Stimulated activated CD8-positive, alpha-beta memory T cell treated with anti-CD3 and anti-CD28 coated beads, Interleukin-7, amount 100 ng/mL, for 1 hour (primary cell): ENCODE measurements at places on chromosomes 1 and 21.

- DNase-seq, result no peak
Observed at GRCh38 chr1:191074881-191075280, 597.2 kb upstream of the BRINP3 start.

- DNase-seq, result no peak
Observed at GRCh38 chr1:204293605-204294337, 66.0 kb downstream of the PLEKHA6 start.

GRCh38 chr21:40846587-40847411, at the start of gene DSCAM:
TSS of gene DSCAM (minus strand) at chr21:40847158. CDS start at chr21:40846661, 497 bp downstream.
- no peak for DNase-seq

GRCh38 chr1:69163241-69163640, 404.5 kb upstream of the LRRC7 start:
- DNase-seq, result no peak

DNA sequence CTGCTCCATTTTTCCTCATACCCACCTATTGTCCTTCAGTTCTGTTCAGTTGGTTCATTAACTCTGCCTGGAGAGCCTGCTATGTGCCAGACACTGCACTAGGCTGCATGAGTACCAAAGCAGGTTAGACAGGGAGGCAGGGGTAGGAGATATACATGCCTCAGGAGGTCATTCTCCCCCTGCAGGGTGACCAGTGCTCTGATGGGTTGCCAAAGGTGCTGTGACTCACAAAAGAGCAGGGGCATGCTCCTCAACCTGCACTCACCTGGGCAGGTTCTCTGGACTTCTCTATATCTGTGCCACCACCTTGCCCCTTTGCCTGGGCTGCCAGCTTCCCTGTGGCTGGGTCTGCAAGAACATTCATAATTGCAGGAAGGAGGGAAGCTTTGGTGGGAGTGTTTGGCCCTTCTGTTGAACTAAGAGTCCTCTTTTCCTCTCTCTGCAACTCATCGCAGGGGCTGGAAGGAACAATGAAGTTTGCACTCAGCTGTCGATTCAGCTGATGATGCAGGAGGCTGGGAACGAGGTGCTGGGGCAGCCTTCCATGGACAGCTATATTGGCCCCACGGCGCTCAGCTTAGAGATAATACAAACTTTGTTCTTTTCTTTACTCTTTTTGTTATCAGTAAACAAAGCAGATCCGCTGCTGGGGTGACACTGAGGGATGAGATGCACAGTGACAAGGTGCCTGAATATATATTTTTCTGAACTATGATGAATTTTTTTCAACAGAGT, 356.4 kb upstream of the PLXNA2 start:
- no peak for DNase-seq

DNA sequence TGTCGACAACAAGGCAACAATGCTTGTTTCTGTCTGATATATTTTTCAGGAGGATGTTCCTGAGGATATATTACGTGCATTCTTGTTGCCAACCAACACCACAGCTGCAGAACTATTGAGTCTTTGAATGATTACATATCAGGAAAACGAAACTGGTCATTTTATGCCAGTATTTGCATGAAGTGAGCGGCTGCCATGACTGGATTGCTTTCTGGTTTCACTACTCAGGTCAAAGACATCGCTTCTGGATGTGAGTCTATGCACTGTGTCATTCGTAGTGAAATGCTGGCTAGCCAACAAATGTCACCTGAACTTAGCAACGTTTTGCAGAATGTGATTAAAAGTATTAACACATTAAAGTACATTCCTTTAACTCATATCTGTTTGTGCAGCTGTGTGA, 35.8 kb upstream of the OLFM3 start:
- DNase-seq, result no peak

DNA sequence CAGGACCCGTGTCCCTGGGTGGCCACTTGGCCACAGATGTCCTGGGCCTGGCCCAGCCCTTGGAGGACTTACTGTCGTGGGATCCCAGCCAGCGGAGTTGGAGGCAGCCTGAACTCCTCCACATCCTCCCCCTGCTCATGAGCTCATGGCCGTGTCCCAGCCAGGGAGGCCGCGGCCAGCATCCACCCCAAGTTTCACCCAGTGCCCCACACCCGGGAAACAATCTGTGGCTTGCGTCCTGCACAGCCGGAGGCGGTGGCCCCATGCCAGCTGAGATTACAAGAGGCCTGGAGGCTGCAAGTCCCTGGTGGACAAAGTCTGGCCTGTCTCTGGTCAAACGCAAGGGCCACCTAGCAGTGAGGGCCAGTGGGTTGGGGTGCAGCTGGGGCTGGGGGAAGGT, 27.5 kb upstream of the TMEM52 start:
- no peak for DNase-seq

- no peak for DNase-seq
Observed at GRCh38 chr1:45177452-45177851, 29.0 kb downstream of the ZSWIM5 start.

GRCh38 chr1:147834810-147835209, 67.8 kb upstream of the GJA8 start:
- no peak for DNase-seq

DNA sequence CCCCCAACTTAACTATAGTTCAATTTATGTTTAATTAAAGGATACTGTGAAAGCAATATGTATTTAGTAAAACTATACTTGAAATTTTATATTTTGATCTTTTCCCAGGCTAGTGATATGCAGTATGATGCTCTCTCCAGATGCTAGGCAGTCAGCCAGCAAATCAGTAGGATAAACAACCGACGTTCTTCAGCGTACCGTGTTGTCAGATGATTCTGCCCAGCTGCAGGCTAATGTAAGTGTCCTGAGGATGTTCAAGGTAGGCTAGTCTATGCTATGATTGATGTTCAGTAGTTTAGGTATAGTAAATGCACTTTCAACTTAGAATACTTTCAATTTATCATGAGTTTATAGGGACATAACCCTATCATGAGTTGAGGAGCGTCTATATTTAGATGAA, 762.6 kb downstream of the MRPL39 start:
- no peak for DNase-seq

DNA sequence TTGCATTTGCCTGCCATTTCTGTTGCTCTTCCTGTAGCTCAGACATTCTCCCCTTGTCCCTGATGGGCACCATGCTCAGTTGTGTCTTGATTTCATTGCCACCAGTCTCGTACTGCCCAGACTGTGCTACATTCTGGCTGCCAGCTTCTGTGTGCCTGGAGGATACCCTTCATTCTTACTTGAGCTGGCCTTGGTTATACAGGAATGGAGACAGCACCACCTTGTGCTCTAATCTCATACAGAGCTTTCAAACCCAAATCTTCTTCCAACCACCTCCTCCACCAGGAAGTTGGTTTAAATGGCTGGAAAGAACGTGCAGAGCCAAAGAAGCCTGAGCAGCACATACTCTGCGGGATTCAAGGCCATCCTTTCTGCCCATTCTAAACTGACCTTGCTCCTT, 165.3 kb downstream of the SLC35F3 start:
- DNase-seq, result no peak

GRCh38 chr1:12469493-12469892, 148.5 kb downstream of the DHRS3 start:
- no peak for DNase-seq

DNA sequence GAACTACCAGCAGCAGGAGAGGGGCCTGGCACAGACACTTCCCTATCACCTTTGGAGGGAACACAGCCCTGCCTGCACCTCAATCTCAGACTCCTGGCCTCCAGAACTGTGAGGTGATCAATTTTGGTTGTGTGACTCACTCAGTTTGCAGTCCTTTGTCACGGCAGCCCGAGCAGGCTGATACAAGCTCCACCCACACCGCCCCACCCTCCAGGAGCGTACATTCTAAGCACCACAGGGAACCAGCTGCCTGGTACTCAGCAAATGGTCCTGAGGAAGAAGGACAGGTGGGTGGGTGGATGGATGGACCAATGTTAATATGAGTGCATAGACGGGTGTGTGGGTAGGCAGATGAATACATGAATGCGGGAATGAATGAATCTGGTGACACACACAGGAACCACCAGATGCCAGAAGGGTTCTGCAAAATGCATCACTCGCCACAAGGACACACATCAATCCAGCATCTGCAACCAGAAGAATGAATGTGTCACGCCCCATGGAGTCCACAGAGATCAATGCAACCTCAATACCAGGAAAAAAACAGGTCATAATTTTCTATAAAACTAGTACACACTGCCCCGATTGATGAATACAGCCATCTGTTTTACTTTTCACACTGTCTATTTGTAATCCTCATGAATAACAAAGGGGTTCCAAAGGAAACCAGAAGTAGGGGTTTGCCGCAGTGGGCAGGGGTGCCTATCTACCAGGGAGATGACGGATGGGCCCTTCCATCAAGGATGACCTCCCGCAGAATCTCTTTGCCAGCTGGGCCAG, 284.5 kb downstream of the NPHP4 start:
- DNase-seq, result no peak

GRCh38 chr1:92367496-92367895, 68.6 kb downstream of the RPAP2 start:
- no peak for DNase-seq

DNA sequence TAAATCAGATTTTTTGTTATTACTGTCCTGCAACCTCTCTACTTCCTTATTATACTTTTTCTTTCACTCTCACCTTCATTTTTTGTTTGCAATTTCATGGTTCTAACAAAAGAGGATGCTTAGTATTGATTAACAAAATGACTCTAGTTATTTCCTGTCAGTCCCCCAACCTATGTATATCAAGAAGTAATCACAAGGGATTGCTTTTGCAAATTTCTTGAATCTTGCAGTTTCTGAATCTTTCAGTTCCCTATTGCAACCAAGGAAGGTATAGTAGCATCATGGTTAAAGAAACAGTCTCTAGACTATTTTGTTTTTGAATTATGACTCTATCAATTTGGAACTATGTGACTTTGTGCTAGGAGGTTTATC, 446.9 kb downstream of the NEGR1 start:
- no peak for DNase-seq

DNA sequence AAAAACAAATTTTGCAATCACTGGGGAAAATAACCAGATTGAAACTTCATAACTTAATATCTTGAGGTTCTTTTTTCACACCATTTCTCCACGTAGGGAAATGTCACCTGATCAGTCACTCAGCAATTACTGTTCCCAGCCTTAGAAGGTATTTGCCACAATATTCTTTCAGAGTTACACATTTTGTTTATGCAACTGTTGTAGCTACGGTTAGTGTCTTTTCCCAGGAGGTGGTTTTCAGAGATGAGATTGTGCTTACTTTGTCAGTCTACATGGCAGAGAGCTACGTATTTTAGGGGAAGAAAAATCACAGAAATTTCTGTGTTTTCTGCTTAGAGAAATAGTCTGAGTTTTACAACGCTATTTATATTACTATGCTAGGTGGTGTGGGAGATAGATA, 792.8 kb upstream of the B3GALT2 start:
- no peak for DNase-seq

DNA sequence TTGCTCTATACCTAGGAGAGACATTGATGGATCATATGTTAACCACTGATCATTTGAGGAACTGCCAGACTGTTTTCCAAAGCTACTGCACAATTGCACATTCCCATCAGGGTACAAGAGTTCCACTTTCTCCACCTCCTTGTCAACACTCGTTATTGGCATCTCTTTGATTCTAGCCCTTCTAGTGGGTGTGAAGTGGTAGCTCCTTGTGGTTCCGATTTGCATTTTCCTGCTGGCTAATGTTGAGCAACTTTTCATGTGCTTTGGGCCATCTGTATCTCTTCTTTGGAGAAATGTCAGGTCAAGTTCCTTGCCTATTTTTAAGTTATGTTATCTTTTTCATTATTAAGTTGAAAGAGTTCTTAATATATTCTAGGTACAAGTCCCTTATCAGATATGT, 90.1 kb downstream of the DMRTB1 start:
- DNase-seq, result no peak

- DNase-seq, result no peak
Observed at GRCh38 chr1:244833734-244834542, 1.5 kb upstream of the COX20 start.

DNA sequence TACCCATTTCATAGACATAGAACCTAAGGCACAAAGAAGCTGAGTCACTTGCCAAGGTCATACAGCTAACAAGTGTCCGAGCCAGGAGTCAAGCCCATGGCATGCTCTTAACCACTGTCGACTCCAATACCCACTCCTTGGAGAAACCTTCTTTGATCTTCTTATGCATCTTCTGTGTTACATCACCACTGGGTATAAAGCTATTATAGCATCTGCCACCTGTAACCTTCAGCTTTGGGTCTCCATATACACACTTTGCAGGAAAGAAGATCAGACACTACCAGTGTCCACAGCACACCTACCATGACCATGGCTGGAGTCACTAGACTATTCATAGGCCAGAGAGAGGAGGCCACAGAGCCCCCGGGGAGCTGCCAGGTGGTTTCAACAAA, 29.1 kb downstream of the GPA33 start:
- no peak for DNase-seq

GRCh38 chr1:239810061-239810481, 281.6 kb upstream of the FMN2 start:
- DNase-seq, result no peak
